ENCODE measurements at places on chromosomes 6 and 20. TPM values are rescaled to one million over a fixed set of nuclear protein-coding genes. Genes with fewer than 3 reads are reported as not detected.

Gene ITPA
- 48.5 TPM for polyA plus RNA-seq

GRCh38 chr6:137978252-137978896 lies 111.3 kb downstream of the TNFAIP3 start:
- no peak for DNase-seq

Gene MDFI
- polyA plus RNA-seq, result 30.5 TPM

DNA sequence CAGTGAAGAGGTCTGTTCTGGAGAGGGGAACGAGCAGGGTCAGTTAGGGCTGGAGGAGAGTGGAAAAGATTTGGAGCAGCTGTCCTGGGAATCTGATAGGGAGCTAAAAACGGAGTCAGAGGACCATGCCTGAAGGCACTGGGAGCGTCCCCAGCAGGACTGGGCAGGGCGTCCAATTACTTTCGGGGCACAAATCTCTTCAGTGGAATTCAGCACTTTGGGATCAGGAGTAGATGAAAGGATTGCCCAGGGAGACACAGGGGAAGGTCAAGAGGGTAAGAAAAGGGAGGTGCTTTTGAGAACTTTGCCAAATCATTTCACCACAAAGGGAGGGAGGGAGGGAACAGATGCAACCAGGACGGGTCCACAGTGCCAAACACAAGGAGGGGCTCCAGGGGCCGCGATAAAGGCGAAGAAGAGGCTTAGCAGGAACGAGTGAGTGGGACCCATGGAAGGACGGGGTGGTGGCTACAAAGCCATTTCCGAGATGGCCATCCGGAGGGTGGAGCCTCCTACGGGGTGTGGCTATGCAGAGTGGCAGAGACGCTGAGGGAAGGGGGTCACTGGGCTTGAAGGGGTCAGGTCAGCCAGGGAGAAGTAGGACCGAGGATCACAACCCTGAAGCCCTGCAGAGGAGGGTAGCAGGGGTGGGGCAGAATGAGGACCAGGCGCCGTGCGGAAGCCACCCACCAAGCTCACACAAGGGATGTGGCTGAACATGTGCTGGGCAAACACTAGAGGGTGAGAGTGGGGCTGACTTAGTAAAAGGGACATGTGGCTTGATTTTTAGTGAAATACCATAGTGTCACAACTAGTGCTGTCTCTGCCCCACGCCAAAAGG lies 180.0 kb upstream of the RREB1 start:
- no peak for DNase-seq

Data from left renal pelvis (tissue), 4 donors.